Suppressor macrophage treated with lipopolysaccharide for 4 hours (primary cell): ENCODE measurements at places on chromosomes 3 and 15.

GRCh38 chr3:27425896-27426565 lies 56.8 kb upstream of the NEK10 start:
- DNase-seq = no peak

- DNase-seq = peak; percentile 15
These were observed 54.8 kb downstream of the TMEM266 start for GRCh38 chr15:76114561-76114960.

- no peak for DNase-seq
These were observed 32.2 kb downstream of the SYNM start for GRCh38 chr15:99137111-99137546.

DNA sequence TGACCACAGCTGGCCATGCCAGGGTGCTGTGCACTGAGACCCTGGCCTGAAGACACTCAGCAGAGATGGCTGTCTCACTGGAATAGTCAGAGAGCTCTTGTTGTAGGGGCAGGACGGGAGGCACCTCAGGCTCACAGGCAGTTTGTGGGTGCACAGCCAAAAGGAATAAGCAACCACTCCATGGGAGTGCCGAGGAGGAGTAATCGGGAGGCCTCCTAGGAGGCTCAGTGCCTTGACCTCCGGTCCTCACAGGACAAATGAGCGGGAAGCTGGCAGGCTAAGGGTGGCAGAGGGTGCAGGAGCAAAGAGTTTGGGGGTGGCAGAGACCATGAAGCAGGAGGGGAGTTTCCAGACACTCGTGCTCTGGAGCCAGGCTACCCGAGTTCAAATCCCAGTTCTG lies 81.7 kb downstream of the SMAD6 start:
- no peak for DNase-seq

- peak; percentile 59 for DNase-seq
These were observed 1.9 kb downstream of the CBLB start for GRCh38 chr3:105866656-105867653.

- no peak for DNase-seq
These were observed 57.9 kb upstream of the UBE2E1 start for GRCh38 chr3:23747841-23748240.

DNA sequence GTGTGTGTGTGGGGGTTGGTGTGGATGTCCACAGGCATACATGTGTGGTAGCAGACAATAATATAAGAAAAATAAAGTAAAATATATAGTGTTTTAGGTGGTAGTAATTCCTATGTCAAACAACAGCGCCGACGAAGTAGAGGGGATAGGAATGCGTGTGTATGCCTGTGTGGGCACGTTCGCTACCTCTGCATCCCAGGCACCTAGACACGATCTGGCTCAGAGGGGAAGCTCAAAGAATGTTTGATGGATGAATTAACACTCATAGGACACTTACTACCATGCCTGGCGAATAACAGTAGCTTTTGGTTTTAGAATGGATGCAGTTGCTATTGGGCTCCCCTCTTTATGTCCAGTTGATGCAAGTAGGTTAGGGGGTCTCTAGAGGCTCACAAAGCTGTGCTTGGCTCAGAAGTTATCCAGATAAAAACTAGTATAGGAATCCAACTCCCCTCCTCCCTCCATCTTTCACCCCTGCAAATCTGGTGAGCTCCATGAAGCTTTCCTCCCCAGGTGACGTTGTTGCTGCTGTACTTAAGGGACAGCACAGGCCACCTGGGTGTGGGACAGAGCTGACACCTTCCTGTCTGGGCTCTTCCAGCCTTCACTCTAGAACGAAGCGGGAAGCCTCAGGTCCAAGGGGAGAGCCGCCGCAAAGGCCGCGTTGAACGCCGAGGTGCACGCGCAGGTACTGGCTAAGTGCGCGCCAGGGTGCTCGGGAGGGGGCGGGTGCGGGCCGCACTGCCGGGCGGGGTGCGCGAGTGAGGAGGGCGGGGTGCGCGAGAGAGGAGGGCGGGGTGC lies 192.6 kb upstream of the LYSMD4 start:
- peak; percentile 8 for DNase-seq
